EH (cell line): ENCODE measurements at places on chromosomes 2 and 18.
A peak's percentile ranks its signal among the peaks of the same experiment; 100 is the strongest.

GRCh38 chr2:145464866-145465265 lies 944.9 kb upstream of the ZEB2 start:
- DNase-seq = no peak

- DNase-seq = no peak
Observed at GRCh38 chr2:74777161-74777900, 56.6 kb upstream of the HK2 start.

DNA sequence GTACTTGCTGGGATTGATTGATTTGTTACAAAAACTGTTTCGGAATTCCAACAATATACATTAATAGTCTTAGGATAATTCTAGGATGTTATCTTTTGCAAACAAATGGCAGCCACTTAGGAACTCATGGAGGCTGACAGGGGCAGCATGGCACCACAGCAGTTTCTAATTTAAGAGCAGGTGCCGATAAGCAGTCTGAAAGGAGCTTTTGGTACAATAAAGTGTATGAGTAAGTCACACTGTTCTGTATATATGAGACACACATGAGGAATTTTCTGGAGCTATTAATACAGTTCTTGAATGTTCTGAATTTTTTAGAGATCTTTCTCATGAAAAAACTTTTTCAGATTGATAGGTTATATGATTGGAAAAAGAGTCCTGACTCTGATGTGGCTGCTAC lies 52.2 kb downstream of the EIF5B start:
- DNase-seq = peak; percentile 85

- peak; percentile 32 for DNase-seq
Observed at GRCh38 chr2:61291851-61292575, 130.0 kb downstream of the C2orf74 start.

DNA sequence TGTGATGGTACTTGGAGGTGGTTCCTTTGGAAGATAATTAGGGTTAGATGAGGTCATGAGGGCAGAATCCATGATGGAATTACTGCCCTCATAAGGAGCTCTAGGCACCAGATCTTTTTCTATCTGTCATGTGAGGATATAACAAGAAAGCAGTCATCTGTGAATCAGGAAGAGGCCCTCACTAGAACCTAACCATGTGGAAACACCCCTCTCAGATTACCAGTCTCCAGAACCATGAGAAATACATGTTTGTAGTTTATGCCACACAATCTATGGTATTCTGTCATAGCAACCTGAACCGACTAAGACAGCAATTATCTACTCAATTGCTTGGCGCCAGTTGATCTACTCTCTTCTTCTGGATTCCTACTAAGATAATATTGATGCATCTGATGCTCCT lies 2.4 kb upstream of the SERPINB10 start:
- no peak for DNase-seq

DNA sequence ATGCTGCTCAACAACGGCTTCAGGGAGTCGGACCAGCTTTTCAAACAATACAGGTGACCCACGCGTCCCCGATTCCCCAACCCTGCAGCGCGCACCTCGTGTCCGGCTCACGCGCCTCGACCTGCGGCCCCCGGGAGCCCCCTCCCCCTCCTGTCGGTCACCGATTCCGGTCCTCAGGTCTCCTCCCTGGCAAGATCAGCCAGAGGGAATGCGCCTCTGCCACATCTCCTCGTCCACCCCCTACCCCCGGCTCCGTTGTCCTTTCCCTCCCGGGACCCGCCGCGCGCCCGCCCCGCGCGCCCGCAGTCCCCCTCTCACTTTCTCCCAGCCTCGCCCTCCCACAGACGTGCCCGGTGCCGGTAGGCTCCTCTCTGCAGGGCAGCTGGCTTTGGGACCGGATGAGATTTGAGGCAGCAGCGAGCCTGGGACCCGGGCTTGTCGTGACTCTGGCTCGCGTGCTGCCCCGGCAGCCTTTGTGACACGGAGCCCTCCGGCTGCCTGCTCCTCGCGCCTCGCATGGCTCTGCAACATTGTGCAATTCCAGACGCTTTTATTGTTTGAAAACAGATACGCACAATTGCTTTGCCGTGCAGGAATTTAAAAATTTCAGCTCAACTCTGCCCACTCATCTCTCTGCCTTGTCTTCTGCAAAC lies 558 bp downstream of the TTC39C start:
- DNase-seq = peak; percentile 93

- peak; percentile 59 for DNase-seq
Observed at GRCh38 chr2:202376460-202377206, 506 bp downstream of the BMPR2 start.

GRCh38 chr18:42635378-42636048 lies 480.0 kb downstream of the RIT2 start:
- DNase-seq = no peak

- peak; percentile 32 for DNase-seq
Observed at GRCh38 chr18:62651276-62652056, 63.9 kb upstream of the PHLPP1 start.

- DNase-seq = no peak
Observed at GRCh38 chr18:34623557-34623956, 86.5 kb upstream of the DTNA start.

- DNase-seq = no peak
Observed at GRCh38 chr2:28693223-28693622, 58.4 kb upstream of the PPP1CB start.

- peak; percentile 15 for DNase-seq
Observed at GRCh38 chr2:240833724-240834285, 13.8 kb upstream of the KIF1A start.

DNA sequence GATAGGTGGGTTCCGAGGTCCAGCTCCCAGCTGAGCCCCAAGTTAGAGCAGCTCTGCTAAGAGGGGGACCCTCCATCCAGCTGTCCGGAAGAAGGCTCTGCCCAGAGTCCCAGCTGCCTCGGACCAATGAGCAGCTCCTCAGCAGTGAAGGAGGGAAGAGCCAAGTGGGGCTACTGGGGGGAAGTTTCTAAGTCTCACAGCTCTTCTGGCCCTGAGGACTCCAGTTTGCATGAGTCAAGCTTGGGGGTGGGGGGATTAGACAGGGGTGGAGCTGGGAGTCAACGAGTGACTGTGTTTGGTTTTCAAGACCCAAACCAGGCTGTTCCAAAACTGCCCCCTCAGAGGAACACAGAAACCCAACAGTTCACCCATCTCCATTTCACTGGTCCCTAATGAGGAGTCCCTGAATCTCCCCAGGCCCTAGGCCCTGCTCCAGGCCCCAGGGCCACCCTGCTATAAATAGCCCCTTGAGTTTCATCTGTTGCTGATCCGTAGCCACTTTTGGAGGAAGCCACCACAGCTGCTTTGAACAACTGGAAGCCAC lies 100.9 kb downstream of the TNS1 start:
- DNase-seq = peak; percentile 85

DNA sequence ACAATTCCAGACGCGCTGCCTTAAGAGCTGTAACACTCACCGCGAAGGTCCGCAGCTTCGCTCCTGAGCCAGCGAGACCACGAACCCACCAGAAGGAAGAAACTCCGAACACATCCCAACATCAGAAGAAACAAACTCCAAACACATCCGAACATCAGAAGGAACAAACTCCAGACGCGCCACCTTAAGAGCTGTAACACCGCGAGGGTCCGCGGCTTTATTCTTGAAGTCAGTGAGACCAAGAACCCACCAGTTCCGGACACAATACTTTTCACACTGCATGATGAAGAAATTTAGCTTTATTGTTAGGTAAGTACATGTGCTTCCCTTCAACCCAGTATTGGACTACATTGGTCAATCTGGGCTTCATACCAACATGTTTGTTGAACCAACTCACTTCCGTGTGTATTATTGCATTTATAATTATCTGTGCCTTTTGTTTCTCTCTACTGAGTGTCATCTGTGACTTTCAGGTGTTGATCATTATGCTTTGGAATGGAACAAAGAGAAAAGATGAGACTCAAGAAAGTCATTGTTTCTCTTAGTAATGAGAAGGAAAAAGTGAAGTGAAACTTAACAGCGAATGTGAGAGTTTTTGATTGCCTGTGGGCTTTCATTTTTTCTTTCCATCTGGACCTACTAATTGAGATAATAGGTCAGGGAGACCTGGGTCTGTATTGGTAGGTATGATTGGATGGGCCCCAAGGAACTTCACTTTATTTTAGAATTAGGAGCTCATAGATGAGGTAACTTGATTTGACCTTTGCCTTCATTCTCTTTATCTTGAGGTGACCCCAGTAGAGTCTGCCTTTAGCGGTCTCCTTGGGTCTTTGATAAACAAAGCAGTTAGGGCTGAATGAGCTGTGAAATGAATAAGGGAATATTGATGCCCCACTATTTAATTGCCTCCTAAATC lies 76.1 kb upstream of the CAVIN2 start:
- no peak for DNase-seq

- no peak for DNase-seq
Observed at GRCh38 chr2:233082222-233082930, 22.2 kb downstream of the INPP5D start.

DNA sequence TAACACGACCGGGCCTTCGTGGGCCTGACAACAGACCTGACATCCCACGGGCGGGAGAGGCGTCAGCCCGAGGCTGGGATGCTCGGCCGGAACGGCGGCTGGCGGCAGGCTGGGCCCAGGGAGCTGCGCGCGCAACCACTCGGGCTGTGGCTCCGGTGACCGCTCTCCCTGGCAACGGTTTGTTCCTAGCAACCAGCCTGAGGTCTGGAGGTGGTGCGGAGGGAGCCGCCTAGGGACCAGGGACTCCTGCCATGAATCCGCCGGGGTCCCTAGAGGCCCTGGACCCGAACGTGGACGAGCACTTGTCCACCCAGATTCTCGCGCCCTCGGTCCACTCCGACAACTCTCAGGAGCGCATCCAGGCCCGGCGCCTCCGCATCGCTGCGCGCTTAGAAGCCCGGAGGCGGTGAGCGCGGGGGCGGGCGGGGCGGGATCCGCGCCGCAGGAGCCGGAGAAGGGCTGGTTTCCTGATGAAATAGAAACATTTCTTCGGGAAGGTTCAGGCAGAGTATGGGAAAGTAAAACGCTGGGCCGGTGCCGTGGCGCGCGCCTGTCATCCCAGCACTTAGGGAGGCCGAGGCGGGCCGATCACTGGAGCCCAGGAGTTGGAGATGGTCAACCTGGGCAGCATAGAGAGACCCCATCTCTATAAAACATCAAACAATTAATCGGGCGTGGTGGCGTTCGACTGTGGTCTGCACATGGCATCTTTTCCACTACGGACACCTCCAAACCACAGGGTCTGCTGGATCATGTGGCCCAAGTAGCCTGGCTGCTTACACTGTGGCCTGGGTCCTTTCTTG lies at the start of gene DRC1:
Gene DRC1 (plus strand): TSS at position 182 of the 803 bp plus-strand sequence. CDS start 70 bp downstream, at position 252.
- peak; percentile 85 for DNase-seq
